Sciatic nerve (tissue), 2 donors: ENCODE measurements at places on chromosomes 1 and 21. TPM values are rescaled to one million over a fixed set of nuclear protein-coding genes. Genes with fewer than 3 reads are reported as not detected.

The BEST4 gene
- 0.36 TPM for total RNA-seq

- DNase-seq, result no peak
Measured at GRCh38 chr21:38333301-38334272, 76.8 kb downstream of the KCNJ15 start.

The PLK3 gene
- 26.1 TPM for total RNA-seq

DNA sequence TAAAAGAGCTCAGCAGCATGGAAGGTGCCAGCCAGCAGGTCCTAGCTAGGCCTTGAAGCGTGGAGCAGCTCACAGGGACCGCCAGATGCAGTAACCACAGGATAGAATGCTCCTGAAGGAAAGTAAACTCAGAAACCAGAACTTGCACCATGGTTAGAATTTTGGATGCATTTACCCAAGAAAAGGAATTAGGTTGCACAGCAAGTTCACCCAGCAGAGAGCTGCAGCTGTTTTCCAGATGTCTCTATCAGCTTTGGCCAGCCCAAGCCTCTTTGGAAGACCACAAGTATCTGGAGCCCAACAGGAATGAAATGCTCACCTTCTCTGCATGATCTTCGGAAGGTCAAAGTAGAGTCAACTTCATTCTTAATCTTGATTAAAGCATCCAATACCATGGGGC, 21.0 kb upstream of the ATP13A2 start:
- DNase-seq, result no peak
